Colonic mucosa (tissue), 4 donors: ENCODE measurements at places on chromosomes 1 and 21.
A peak's percentile ranks its signal among the peaks of the same experiment; 100 is the strongest.

DNA sequence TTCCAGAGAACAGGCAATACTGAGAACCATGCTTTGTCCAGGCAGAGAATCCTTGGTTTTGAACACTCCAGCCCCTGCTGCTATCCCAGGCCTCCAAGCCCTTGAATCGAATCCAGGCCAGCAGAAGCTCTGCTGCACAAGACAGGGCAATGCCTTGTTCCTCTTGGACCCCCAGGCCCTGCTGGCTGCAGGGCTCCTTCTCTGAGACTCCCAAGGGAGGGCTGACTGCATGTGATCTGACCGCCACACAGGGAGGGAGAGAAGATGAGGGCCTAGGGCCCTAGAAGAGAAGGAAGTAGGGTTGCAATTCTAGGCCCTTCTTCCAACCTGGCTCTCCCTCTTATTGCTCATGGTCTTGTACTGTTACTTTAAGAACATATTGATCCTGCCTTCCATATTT is 160.6 kb upstream of the EDN2 start:
- DNase-seq = no peak

DNA sequence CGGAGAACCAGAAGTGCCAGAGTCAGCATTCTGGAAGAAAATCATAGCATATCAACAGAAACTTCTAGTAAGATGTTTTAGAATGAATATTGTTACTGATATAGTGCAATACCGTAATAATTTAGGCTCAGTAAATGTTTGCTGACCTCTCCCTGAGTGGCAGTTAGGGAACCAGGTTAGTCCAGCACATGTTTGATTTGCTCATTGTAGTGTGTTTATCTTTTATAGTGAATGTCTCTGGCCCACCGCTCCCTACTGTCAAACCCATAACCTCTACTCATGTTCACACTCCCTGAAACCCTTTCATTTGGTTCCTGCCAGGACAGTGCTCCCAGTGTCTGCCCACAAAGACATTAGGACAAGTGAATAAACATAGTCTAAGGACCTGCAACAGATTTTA is 102.7 kb downstream of the ZP4 start:
- no peak for DNase-seq

- no peak for DNase-seq
Observed at GRCh38 chr1:26945138-26945537, 15.1 kb downstream of the KDF1 start.

DNA sequence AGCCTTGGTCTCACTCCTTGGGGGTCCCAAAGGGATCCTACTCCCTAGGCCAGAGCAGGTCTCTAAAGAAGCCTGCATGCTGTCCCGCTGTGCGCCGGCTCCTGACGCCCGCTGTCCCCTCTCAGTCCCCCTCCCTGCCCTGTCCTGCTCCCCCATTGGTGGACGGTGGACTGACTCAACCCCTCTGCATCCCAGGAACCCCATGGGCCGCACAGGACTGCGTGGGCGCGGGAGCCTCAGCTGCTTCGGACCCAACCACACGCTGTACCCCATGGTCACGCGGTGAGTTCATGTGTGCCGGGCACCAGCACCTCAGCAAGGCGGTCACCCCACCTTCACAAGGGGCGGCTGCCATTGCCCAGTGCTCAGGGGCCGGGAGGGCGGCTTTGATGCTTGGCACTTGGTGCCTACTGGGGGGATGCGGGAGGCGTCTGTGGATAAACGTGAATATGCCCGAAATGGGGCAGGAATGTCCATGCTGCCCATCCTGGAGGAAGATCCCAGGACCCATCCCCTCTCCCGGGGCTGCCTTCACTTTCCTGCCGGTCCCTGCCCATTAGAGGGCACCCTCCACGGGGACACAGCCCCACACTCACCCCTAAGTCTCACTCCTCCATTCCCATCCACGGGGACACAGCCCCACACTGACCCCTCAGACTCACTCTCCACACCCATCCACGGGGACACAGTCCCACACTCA is 20.2 kb upstream of the LRRC3 start:
- no peak for DNase-seq

- DNase-seq = no peak
Observed at GRCh38 chr21:31072533-31072932, 34.3 kb upstream of the KRTAP19-8 start.

GRCh38 chr1:203619091-203619780 is 7.4 kb upstream of the ATP2B4 start:
- DNase-seq = no peak

DNA sequence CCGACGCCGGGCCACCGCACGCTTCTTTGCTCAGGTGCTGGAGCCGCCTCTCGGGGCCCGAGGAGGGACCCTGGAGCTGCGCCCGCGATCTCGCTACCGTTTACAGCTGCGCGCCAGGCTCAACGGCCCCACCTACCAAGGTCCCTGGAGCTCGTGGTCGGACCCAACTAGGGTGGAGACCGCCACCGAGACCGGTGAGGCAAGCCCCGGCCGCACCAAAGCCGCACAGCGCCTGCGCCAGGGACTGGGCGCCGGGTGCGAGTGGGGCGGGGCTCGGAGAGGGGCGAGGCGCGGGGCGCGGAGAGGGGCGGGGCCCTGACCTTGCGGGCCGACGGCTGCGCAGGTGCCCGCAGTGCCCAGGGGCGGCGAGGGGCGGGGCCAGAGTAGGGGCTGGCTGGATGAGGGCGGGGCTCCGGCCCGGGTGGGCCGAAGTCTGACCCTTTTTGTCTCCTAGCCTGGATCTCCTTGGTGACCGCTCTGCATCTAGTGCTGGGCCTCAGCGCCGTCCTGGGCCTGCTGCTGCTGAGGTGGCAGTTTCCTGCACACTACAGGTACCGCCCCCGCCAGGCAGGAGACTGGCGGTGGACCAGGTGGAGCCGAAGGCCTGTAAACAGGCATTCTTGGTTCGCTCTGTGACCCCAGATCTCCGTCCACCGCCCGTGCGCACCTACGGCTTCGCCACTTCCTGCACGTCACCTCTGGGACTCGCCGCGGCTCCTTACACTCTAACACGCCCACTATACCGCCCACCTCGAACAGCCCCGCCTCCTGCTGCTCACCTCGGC is 9.8 kb upstream of the CDC20 start:
- DNase-seq = peak; percentile 92

GRCh38 chr1:39501666-39502065 is 10.2 kb downstream of the BMP8A start:
- DNase-seq = no peak

GRCh38 chr1:199272628-199273086 is 633.8 kb downstream of the PTPRC start:
- DNase-seq = no peak

DNA sequence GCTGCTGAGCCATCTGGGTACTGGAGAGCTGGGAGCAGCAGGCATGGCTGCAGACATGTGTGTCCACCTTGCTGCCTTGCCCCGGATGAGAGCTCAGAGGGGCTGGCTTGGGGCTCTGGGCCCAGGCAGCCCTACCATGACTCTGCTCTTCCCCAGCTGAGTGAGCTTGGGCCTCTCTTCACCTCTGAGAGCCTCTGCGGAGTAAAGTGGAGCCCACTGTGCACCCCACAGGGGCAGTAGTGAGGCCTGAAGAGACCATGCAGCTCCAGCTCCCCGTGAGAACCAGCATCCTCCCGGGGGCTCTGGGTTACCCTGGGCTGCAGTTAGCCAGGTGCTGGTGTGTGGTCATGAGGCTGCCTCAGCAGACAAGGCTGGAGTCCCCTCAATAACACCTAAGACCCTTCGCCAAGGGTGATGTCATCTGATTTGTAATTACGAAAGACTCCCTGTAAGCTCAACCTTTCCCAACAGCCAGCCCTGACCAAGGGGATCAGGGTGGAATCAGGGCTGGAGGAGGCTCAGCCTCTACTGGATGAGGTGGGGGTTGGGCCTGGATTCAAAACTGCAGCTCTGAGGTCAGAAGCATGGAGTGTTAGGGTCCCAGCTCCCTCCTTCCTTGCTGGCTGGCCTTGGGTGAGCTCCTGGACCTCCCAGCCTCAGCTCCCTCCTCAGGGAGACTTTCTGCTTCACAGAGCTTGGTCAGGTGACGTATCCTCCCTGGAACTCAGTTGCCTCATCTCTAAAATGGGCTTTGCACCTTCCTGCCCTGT is 308.0 kb downstream of the MATN1 start:
- no peak for DNase-seq
